ENCODE measurements at places on chromosomes 2 and 18.
A peak's percentile ranks its signal among the peaks of the same experiment; 100 is the strongest.

- DNase-seq, result no peak
Measured at GRCh38 chr2:34266908-34267697, 668.0 kb upstream of the FAM98A start.

GRCh38 chr2:88866756-88867155 lies 175.3 kb downstream of the RPIA start:
- no peak for DNase-seq

DNA sequence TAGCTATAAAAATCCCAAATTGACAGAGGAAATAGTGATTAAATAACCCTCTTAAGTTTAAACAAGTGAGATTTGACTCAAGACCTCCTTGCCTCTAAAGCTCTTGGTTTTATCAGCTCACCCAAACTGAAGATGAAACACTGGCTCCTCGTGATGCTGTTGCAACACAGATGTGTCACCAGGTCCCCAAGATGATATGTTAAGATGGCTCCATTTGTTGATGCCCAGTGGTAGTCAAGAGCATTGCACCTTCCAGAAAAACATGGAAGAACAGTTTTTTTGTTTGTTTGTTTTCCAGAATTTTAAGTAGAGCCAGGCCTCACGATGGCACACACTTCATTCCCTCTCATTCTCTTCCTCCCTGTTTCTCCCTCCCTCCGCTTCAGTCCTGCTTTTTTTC lies 399.8 kb downstream of the TXNL1 start:
- DNase-seq, result no peak

GRCh38 chr18:76978616-76979015 lies 154.0 kb downstream of the MBP start:
- no peak for DNase-seq

DNA sequence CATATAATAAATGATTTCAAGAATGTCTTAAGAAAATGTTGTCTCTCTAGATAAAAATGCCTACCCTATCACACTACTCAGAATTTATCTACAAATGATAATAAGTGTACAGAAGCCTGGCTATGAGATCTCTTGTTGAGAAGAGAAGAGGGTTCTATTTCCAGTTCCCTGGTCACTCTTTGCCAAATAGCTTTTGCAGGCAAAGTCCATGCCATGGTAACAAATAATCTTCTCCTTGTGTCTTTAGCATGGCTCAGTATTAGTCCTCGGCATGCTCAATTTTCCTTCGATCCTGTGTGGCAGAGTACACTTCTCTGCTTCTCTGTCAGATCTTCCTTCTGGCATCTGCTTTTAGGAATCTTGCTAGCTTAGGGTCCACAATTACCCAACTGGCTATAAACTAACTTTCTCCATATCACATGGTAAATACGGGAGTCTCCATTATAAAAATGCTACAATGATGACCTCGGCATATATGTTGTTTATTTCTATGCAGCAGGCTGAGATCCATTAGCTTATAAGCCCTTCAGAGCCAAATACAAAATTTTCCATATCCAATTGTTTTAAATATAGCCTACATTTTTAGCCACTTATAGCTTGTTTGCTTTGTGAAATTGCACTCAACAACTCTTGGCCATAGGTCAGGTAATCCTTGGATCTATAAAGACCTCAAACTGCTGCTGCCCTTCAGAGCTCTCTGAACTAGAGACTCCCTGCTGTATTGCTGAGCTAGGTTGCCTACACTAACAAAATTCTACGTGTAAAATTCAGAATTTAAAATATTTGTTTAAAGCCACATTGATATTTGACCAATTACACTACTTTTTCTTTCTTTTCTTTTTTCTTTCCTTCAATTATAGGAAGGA lies 157.5 kb downstream of the FSIP2 start:
- DNase-seq, result no peak

- DNase-seq, result no peak
Measured at GRCh38 chr2:185161701-185162100, 563.4 kb downstream of the ZNF804A start.

- DNase-seq, result no peak
Measured at GRCh38 chr2:34848691-34849090, 1249.6 kb upstream of the FAM98A start.

- DNase-seq, result peak; percentile 43
Measured at GRCh38 chr18:61402726-61403125, 69.5 kb downstream of the CDH20 start.

DNA sequence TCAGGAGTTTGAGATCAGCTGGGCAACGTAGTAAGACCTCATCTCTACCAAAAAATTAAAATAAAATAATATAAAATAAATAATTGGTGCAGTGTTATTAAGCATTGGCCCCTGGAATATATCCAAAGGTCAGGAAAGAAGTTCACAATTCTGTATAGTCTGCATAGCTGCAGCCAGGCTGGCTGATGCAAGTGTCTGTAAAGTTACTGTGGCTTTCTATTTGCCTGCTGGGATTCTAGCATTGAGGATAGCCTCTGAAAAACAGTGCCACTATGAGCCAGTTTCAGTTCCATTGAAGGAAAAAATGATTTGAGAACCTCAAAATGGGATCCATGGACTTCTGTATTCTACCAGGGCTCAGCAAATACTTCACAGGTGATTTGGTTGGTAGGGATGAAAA lies 208.6 kb downstream of the PARD3B start:
- DNase-seq, result no peak

DNA sequence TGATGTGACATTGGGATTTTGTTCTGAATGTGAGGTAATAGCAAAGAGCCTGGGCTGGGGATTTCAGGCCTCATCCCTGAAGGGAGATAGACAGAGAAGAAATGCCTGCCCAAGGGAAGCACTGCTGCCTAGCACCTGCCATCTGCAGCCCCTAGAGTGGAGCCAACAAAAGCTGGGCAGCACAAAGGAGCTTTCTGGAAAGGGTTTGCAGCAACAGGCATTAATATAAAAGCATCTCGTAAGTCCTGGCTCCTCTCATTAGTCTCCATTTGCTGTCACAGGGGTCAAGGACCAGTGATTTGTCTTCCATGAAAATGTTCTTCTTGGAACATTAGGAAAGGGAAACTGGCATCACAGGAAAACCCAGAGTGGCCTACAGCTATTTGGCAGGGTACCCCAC lies 157.2 kb upstream of the SLC14A2 start:
- no peak for DNase-seq

- DNase-seq, result peak; percentile 23
Measured at GRCh38 chr18:77207540-77207939, 42.1 kb upstream of the GALR1 start.

DNA sequence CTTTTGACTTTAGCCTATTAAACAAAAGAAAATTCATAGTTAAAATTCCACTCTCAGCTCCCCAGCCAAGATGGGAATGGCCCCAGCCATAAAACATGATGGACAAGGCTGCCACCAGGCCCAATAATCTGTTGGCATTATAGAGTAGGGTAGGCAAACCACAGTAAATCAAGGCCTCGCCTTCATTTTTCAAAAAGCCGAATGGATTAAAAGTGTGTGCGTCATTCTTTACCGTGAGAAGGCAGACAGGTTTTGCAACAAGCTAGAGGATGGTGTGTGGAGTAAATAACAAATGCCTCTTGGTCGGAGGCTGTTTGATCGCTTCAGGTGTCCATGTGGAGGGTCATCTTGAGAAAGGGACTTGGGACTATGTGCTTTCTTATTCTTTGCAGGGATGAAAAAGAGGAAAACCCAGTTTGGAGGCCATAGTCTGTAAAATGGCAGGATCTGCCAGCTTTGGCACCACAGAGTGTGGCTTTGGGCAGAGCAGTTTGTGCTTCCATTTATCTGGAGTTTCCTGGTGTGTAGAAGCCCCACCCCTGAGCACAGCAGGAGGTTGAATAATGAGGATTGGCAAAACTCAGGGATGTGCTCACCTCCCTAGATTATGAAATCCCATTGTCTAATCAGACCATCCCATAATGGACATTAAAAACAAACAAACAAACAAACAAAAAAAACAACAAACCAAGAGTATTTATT lies 57.1 kb upstream of the ITGB6 start:
- DNase-seq, result no peak

- no peak for DNase-seq
Measured at GRCh38 chr18:57431002-57431382, 4.2 kb upstream of the ONECUT2 start.

GRCh38 chr2:202030691-202031090 lies 3.0 kb upstream of the FZD7 start:
- no peak for DNase-seq

GRCh38 chr2:226797289-226797988 lies 2.2 kb downstream of the IRS1 start:
- no peak for DNase-seq

- DNase-seq, result no peak
Measured at GRCh38 chr2:146228466-146229058, 1616.3 kb upstream of the ACVR2A start.
